DMS79 (cell line): ENCODE measurements at places on chromosomes 4 and X.

DNA sequence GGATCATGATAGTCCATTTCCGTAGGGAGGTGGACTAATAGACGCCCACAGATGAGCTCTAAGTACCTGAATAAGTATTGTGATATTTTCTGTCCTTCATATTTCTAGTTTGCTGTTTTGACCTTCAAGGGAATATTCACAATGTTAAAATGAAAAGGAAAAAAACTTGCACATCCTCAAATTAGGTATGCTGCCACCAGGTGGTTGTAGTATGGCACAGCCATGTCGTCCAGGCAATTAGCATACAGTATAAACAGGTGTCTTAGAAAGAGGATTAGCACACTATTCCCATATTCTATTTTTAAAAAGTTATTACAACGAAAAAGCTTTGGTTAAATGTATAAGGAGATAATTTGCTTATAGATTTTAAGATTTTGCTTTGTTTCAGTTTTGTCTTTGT, 802.0 kb downstream of the RPA4 start:
- no peak for DNase-seq

DNA sequence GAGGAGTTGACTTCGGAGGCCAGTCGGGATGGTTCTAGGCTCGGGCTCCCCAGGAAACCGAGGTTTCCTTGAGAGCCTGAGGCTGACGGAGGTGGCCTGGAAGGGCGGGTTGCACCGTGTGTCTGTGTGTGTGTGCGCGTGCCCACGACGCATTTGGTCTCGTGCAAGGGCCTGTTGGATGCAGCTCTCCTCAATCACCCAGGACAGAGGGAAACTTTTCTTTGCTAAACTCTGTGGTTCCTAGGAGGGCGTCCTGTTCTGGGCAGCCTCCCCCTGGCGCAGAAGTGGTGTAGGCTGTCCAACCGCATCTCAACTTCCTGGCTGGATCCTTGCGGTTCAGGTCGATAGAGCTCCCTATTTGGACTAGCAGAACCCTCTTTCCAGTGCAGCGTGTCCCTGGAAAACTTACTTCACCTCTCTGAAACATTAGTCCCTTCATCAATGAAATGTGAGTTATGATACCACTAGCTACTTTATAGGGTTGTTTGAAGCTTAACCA, 973 bp downstream of the STK32B start:
- DNase-seq, result no peak

- DNase-seq, result no peak
These were observed 11.6 kb downstream of the FRMPD4 start for GRCh38 chrX:12149670-12150407.

DNA sequence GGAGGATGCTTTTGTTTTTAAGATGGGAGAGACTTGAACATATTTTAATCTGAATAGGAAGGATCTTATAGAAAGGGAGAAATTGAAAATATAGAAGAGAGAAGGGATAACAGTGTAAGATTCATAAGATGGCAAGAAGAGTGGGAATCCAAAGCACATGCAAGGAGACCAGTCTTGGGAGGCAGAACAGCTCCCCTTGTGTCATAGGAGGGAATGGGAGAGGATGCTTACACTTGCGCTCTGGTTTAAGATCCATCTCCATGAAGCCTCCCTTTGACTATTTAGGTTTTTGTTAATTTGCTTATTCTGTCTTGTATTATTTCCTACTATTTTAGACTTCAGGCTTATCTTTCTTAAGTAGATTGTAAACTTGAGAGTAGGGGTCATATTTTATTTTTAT, 42.7 kb downstream of the KIF4A start:
- DNase-seq, result no peak

- DNase-seq, result no peak
These were observed 56.5 kb downstream of the NCAPG start for GRCh38 chr4:17867276-17867675.

DNA sequence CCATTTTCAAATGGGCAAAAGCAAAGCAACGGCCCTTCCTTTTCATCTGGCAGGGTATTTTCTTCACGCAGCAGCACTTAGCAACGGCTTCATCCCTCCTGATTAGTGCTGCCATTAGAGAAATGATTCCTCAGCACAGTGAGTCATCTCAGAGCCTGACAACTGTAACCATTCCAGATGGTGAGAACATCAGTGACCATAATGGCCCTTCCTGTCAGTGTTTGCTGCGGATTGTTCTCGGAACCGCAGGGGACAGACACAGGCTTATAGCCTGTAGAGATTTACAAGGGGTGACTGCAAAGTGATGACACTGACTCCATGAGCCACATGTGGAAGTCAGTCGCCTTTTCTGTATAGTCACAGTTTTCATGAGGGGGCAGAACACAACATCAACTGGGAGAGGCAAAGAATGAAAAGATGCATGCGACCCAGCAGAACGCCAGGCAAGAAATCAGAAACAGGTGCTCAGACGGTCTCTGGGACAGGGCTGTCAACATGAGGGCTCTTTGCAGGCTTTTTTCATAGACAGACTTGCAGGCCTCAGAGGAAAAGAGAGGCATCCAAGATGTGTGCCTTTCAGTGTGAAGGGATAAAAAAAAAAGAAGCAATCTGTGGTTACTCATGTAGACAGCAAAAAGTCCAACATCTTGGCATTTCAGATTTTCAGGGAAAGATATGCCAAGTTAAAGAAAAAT, 69.9 kb upstream of the FBXW7 start:
- no peak for DNase-seq

DNA sequence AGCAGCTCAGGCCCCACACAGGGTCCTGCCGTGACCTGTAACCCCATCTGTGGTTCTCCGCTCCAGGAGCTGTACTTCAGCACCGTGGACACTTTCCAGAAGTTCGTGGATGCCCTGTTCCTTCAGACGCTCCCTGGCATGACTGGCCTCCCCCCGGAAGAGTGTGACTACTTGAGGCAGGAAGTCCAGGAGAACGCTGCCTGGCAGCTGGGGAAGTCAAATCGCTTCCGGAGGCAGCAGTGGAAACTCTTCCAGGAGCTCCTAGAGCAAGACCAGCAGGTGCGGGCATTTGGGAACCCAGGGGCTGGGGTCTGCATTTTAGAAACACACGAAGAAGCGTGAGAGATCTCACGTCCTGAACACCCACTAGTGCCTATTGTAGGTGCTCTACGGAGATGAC, 72.5 kb downstream of the EVC start:
- DNase-seq, result no peak

- no peak for DNase-seq
These were observed 725.1 kb downstream of the C4orf33 start for GRCh38 chr4:129821073-129821472.

DNA sequence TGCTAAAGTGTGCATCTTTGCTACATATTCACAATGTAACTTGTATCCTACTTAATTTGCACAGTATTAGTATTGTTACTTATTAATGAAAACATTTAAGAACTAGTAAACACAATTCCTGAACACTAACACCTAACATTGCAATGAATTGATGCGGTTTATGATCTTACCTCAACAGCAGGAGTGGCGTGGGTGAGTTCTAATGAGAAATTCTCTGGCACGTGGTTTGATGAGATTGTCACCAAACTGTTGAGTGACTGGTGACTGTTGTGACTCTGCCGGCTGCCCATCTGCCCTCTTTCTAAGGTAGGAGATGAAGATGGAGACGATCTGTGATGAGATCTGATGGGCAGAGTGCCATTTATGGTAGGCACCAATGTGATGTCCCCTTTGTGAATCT, 2.9 kb downstream of the PCDH18 start:
- DNase-seq, result no peak

GRCh38 chr4:34183926-34184325, 2060.4 kb downstream of the ARAP2 start:
- DNase-seq, result no peak

DNA sequence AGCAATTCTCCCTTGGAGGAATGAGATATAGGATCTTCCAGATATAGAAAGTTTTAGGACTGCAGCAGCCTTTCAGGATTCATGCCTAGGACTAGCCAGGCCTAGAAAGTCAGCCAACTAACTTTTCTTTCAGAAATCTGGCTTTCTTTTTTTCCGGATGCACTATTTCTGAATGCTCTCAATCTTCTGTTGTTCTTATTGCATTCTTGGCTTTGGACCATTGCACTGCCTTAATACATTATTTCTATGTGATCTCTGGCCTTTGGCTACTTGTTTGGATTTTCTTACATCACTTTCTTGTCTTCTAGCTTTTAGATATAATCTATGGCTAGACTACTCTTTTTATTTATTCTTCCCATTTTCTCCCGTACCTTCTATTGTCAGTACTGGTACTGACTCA, 813.1 kb upstream of the HTR2C start:
- DNase-seq, result no peak

DNA sequence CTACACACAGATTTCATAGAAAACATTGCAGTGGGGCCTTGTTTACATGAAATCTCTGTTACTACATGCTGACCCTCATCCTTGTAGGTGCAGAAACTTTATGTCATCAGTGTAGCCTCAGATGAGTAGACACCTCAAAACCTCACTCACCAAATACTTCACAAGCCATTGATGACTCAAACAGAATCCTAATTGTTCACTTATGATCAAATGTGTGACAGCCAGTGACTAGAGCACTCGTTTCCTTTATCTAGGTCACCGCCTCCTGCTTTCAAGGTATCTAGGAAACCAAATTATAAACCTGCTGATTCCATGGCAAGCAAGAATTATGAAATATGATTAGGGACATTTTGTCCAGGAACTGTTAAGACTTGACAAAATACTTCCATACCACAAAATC, 255.8 kb upstream of the GPRIN3 start:
- DNase-seq, result no peak

- no peak for DNase-seq
These were observed 16.9 kb upstream of the TSR2 start for GRCh38 chrX:54423161-54423888.

DNA sequence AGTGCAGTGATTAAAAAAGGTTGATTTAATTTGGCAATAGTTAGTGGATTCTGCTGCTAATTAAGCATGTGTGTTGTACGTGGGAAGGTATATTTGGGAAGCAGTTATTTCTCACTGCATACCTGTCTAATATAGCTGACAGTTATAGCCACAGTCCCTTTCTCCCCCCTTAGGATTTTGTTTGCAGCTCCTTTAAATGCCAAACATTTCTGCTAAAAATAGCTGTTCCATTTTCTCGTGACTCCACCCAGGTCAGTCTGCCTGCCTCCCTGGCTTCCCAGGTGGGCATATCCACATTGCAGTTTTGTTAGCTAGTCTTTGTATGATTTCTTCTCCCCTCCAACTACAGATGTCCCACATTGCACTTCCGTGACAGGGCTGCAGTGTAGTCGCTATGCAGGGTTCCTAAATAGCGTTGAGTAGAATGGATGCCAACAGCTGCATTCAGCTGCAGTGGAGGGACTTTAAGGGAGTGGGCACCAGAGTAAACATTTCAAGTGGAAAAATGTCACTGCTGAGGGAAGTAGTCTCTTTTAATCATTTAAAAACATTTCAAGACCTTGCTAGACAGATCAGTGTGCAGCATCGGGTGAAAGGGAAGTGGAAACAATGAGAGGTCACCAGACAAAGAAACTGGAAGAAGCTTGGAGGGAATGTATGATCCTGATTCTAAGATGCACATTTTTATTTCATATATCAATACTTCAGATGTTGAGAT, 326.3 kb downstream of the RAPGEF2 start:
- DNase-seq, result no peak

DNA sequence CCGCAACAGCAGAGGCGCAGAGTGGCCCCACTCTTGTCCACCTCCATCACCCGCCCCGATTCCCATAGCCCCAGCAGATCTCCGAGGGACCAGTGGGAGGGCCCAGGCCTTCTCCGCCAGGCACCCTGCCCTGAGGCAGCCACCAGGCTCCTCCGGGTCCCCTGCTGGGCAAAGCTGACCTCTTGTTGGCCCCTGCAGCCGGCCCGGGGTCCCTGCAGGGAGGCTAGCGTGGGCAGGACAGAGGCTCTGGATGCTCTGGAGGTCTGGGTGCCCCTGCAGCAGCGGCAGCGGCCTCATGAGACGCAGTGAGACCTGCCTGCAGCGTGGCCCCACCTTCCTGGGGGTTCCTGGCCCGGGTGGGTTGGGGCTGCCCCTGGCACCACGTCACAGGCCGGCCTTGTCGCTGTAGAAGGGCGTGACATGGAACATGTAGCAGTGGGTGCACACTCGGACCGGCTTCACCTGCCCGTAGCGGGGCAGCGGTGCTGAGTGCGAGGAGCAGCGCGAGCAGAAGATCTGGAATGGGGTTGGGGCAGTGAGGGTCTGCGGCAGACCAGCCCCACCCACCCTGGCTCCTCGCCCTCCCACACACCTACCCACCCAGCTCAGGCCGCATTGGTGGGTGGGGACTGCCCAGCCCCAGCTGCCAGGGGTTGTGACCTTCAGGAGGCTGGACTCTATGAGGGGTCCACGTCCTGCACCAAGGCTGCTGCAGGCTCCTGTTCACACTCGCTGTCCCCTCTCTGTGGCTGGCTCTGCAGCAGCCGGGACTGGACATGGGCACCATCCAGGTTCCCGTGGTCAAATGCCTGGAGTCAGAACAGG, 8.6 kb upstream of the MXD4 start:
- no peak for DNase-seq

GRCh38 chr4:18021470-18021719, 160 bp downstream of the LCORL start:
- DNase-seq, result no peak

- DNase-seq, result no peak
These were observed 163.0 kb downstream of the SH3KBP1 start for GRCh38 chrX:19724409-19724808.

DNA sequence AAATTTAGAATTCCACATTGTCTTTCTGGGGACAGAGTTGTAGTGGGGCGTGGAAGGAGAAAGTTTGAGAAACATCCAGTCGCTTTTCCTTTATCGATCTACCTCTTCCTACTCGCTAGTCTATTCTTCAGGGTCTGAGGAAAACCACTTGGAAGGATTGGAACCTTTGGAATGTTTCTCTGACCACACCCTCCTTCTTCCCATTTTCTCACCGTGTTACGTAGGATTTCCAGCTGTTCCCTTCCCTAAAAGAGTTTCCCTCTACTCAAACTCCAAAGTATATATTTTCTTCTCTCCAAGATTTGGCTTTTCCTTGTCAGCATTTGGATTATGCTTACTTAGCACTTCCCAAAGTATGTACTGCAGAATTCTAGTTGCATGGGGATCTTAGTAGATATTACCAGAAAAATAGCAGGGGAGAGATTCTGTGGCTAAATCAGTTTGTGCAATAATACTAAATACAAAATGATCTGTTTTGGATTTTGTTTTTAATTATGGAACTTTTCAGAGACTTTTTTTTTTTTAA, 4.9 kb downstream of the ENPEP start:
- DNase-seq, result no peak

DNA sequence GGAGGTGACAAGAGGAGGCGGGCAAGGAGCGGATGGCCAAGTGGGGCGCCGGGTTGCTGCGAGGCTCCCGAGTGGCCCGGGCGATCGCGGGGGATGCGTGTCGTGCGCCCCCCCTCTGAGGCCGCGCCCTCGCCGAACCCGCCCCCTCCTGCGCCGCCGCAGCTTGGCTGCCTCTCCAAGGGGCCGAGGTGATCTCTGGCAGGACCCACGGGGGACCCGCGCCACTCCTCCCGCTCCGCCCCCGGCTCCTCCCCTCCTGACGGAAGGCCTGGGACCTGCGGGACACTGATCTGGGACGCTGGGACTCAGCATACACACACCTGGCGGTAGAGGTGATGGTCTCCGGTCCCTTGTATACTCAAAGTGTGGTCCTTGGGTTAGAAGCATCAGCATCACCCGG, 21.9 kb upstream of the FAM47C start:
- DNase-seq, result no peak

- DNase-seq, result no peak
These were observed 567.0 kb upstream of the NR3C2 start for GRCh38 chr4:149009223-149009622.
